ENCODE measurements at places on chromosomes 6 and 20.

- DNase-seq, result no peak
Measured at GRCh38 chr20:719068-719467, 43.5 kb upstream of the SCRT2 start.

DNA sequence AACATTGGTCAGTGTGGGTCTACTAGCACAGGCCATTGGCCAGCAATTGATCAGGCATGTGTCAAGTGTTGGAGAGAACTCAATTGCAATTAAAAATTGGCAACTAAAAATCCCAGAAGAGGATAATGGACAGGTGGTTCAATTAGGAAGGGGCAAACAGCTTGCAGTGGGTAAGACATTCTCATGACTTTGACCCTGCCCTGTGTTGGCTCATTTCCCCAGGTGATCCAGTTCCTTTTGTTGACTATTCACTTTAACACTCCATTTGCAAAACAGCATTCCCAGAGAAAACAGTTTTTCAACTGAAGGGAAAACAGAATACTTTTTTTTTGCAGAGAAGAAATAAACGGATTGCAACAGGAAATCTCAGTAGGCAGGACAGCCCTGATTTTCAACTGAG, 28.9 kb upstream of the SCGN start:
- no peak for DNase-seq

- no peak for DNase-seq
Measured at GRCh38 chr6:159137676-159138075, 31.5 kb upstream of the FNDC1 start.

GRCh38 chr6:133549371-133549801, 308.2 kb downstream of the EYA4 start:
- DNase-seq, result peak; percentile 63

DNA sequence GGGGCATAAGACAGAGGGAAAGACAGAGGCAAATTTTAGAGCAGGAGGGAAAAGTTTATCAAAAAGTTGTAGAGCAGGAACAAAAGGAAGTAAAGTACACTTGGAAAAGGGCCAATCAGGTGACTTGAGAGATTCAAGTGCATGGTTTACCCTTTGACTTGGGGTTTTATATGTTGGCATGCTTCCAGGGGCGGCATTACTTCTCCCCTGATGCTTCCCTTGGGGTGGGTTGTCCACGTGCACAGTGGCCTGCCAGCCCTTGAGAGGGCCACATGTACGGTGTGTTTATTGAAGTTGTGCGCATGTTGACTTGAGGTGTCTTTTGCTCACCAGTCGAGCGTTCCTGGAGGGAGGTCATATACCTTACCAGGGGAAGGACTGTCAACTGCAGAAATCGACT, 259.5 kb upstream of the JARID2 start:
- DNase-seq, result no peak

DNA sequence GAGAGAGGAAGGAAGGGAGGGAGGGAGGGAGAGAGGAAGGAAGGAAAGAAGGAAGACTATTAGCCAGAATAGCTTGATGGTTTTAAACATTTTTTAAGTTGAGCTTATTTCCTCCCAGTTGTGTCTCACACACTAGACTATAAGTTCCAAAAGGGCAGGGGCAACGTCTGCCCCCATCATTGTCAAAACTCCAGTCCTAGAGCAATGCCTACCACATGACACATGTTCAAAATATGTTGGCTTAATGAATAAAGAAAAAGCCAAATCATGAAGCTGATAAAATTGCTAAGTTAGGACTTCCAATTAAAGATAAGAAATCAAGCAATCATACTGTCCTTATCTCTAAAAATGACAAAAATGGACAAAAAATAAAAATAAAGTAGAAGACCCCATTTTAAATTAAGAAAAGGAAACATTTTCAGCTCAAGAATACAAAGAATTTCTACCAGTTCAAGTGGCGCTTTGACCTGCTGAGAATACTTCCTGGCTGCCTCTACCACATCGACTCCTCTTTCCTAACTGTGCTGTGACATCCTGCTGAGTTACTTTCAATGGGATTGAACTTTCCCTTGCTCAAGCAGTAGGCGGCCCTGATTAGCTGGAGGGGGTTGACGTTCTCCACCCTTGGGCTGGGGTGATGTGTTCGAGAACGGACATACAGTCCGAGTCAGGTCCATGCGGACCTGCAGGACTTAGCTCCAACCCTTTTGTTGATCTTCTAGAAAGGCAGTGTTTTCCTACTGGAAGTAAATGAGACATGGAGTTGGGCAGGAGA, 283.9 kb upstream of the FOXQ1 start:
- DNase-seq, result no peak

DNA sequence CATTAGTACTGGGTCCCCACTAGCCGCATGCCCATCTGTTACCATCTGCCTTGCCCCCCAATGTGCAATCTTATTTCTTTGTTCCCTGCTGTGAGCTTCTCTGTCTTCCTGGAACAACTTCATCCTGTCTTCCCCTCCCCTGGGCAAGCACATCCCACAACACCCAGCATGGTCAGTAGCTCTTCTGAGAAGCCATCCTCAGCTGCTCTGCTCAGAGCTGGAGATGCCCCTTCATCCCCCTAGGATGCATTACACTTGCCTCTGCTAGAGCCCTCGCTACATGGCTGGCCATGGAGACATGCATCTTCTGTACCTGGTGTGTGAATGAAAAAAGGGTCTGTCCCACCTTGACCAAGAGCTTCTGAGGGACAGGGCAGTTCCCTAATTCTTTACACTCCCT, 141.2 kb downstream of the CDC5L start:
- DNase-seq, result no peak

- no peak for DNase-seq
Measured at GRCh38 chr6:166017032-166017635, 150.5 kb downstream of the TBXT start.

DNA sequence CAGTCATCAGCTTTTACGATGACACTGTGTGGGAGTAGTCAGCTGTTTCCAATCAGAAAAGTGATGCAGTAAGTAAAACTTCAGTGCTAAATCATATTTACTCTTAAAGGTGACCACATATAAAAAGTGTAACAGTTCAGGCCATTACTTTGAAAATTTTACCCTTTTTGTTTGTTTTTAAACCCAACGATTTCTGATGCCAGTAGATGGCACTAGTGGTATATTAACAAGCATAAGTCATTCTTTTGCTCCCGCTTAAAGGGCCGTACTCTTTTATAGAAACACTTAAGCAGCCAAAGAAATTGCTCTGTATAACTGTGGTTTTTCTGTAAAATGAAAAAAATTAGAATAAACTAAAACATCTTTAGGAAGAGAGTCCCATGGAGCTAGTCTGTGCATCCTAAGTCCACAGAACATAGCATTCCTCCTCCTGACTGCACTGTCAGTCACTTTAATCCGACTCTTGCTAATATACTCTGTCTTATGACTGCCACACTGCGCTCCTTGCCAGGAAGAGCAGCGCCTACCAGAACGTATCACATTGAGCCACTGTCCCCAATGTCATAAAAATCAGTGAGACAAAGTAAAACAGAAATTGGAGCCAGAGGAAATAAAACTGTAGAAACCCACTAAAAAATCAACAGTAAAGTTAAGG, 25.0 kb downstream of the HEBP2 start:
- peak; percentile 39 for DNase-seq

- DNase-seq, result no peak
Measured at GRCh38 chr6:158751224-158751623, 67.9 kb downstream of the EZR start.

- DNase-seq, result no peak
Measured at GRCh38 chr20:37383229-37383989, 37.5 kb downstream of the SRC start.

DNA sequence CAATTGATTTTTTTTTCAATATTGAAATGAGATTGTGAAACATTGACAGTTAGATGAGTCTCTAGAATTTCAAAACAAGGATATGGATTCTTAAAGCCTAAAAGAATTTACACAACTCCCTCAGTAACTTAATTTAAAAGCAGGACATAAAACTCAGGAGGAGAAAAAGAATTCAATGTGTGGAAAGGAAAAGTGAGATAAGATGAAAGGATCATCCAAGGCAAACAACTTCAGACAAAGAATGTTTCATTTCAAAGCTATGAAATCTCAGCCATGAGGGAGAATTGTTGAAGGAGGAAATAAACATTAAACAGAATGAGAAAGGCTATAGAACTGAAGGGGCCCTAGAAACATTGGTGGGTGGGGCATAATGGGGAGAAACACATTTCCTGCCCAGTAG, 191.7 kb upstream of the NOX3 start:
- no peak for DNase-seq

GRCh38 chr6:132490024-132490423, 22.9 kb downstream of the STX7 start:
- no peak for DNase-seq

DNA sequence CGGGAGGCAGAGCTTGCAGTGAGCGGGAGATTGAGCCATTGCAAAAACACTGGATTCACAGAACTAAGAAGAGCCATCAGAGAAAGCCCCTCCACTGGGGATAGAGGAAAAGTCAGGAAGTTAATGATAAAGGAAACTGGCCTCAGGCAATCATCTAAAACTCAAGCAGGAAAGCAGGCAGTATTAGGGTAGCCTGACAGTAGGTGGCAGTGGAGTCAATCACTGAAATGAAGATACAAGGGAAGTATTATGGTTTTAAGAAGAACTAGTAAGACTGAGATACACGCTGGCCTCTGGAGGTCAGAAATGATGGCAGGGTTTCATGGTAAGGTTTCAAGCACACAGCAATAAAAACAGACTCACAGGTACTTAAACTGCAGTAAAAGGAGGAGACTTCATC, 578.3 kb downstream of the HACE1 start:
- DNase-seq, result no peak

DNA sequence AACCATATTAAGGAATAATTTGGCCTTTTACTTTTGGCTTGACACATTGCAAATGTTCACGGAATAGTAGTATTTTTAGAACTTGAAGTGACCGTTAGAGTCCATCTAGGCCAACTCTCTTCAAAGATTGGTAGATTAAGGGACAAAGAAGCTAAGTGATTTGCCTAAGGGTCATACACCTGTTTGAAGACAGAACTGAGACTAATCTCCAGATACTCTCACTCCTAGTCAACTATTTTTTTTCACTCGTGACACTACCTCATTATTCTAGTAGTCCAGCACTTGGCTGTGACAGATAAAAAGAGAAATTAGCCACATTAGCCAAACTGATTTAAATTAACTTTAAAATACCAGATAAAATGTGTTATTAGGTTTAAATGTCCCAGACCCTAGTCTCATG, 10.6 kb downstream of the ACSS2 start:
- no peak for DNase-seq

GRCh38 chr6:144843701-144844100, 558.6 kb downstream of the UTRN start:
- no peak for DNase-seq

GRCh38 chr6:35905841-35906498, 14.9 kb downstream of the SRPK1 start:
- DNase-seq, result no peak

DNA sequence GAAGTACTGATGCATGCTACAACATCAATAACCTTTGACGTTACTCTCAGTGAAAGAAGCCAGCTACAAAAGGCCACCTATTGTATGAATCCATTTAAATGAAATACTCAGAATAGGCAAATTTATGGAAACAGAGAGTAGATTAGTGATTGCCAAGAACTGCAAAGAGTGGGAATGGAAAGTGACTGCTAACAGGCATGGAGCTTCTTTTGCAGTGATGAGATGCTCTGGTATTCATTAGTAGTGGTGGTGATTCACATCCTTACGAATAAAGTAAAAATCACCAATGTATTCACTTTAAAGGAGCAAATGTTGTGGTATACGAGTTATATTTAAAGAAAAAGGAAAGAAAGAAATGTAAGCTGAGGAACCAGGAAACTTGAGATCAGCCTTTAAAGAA, 126.8 kb upstream of the SAMD5 start:
- DNase-seq, result no peak

DNA sequence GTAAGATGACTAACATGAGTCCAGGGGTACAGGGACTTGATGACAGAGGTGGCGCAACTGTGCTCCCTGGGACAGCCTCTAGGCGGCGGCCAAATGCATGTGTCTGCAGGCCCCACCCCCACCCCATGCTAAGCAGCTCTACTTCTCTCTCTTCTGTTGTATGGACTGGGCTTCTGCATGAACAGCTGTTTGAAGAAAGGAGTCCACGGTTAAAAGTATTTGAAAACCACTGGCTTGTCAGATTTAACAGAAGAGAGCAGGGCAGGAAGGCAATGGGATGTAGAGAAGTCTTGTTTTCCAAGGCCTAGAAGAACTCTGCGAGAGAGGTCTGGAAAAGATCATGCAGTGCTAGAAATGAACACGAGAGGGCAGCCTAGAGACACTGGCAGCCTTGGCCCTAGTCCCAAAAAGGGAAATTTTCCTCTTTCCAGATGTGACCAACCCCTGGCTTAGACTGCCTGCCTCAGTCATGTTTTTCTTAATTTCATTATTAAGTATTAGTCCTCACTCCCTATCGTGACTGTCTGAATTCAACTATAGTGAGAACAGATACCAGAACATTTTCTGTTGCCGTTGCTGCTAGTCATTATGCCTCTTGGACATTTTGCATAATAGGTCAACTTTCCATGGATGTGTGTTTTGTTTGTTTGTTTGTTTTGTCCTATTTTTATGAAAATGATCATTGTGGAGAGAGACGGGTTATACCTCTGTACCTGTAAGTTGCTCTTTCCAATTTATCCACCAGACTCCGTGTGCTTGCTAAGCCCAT, 265.0 kb downstream of the ADGRG6 start:
- peak; percentile 8 for DNase-seq

- DNase-seq, result no peak
Measured at GRCh38 chr20:47102629-47103028, 208.0 kb downstream of the EYA2 start.

GRCh38 chr6:169993861-169994481, 242.5 kb downstream of the ERMARD start:
- no peak for DNase-seq

DNA sequence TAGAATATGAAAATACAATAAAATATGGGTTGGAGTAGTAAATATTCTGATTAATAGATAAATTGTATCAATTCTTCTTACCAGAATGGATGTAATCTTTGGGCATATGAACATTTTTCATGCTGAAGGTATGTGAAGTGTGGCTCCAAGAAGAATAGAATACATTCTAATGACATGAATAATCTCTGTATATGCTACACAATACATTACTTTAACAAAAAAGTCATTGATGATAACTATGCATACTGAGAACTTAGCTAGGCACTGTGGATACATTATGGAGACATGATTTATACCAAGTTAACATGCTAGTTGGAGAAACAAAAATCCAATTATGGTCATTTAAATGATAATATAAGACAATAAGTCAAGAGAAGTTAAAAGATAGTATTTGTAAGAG, 62.7 kb upstream of the HDAC2 start:
- no peak for DNase-seq

GRCh38 chr6:36719126-36719525, 21.5 kb downstream of the RAB44 start:
- no peak for DNase-seq
